ENCODE measurements at places on chromosomes 2 and 18.

DNA sequence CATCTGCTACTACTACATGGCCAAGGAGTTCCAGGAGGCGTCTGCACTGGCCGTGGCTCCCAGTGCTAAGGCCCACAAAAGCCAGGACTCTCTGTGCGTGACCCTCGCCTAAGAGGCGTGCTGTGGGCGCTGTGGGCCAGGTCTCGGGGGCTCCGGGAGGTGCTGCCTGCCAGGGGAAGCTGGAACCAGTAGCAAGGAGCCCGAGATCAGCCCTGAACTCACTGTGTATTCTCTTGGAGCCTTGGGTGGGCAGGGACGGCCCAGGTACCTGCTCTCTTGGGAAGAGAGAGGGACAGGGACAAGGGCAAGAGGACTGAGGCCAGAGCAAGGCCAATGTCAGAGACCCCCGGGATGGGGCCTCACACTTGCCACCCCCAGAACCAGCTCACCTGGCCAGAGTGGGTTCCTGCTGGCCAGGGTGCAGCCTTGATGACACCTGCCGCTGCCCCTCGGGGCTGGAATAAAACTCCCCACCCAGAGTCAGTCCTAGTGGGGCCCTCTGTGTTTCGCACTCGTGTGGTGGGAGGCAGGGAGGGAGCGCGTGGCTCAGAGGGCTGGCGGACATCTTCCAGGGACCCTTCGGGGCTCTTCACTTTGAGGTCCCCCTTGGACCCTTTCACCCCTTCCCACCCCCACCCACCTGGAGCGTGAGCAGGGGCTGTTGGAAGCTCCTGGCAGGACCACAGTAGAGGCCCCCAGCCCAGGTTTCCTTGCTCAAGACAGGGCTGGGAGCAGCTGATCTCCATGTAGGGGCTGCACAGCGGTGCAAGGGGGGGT lies 5.7 kb downstream of the GPR35 start:
- DNase-seq, result no peak

DNA sequence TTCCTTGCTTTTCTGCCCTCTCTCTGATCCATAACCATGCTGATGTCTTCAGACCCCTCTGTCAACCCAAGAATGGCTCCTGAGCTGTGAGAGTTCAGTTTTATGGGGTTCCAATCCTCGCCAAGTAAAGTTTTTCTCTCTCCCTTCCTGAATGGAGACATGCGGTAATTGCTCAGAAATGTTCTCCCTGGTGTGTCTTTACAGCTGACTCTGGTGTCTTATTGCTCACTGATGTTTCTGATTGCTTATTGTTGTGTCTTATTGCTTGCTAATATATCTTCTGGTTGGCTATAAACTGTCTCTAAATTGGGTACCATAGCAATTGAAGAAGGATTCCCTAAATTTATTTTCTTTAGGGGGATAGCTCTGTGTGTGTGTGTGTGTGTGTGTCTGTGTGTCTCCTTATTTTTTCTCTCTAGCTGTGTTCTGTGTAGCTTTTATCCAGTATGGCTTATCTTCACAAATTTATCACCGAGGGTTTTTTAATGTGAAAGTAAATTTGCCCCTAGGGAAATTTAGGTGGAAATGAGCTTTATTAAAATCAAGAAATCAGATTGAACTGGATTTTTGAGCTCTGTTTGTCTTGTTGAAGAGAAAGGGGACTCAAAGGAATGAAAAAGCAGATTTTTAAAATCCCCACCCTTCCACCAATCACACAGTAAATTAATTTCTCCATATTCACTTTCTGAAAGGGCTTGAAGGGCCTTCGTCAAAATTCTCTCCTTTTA lies 19.5 kb downstream of the MGAT5 start:
- DNase-seq, result no peak

DNA sequence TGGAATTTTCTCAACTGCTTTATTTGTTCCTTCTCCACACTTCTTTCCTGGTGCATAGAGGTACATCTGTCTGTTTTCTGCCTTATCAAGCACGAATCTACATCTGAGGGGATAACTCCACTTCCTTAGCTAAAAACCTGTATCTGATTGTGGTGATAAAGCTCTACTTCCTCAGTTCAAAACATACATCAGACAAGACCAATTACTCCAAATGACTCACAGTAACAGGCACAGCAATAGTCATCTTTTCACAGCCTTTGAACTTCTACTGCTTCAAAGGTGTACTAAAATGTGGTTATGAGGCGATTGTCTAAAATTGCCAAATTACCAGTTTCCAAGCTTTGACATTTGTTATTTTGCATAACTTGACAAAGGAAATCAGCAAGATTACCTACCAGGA lies 803.6 kb upstream of the ZEB2 start:
- DNase-seq, result no peak

DNA sequence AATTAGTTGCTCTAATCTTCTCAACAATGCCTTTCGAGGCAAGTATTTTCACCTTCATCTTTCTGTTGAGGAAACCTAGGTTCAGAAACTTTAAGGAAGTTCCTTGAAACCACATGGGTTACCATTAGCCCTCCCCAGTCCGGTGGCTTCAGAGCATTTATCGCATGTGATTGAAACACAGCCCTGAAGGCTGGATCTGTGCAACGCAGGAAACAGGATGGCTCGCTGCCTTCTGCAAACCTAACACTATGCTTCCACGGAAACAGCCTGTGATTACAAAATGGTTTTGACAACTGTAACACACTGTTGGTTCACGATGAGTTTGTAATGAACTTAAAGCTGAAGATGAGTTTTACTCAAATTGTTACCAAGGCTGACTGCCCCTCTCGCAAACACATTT lies 68.5 kb downstream of the EPB41L3 start:
- no peak for DNase-seq

GRCh38 chr2:102455061-102455670 lies 17.9 kb upstream of the SLC9A4 start:
- DNase-seq, result no peak

- DNase-seq, result no peak
These were observed 33.3 kb upstream of the SESTD1 start for GRCh38 chr2:179297927-179298326.

DNA sequence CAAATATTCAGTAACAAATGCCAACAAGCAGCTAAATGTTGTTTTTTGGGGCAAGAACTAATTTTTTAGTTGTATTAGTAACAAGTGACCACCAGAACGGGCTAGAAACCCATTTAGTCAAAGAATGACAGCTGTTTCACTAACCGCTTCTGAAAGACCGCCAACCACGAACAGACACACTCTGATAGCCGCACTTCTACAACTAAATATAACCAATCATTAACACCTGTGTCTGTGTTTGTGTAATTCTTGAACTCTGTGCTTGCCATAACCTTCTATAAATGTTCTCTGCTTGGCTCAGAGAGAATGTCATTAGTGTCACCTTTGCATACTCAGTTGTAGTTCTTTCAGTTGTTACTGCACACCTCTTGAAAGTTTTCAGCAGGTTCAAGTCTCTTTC lies 526.3 kb upstream of the LRRTM1 start:
- no peak for DNase-seq

All from stimulated activated CD4-positive, alpha-beta T cell treated with anti-CD3 and anti-CD28 coated beads, TNF-alpha, amount 100 ng/mL, for 24 hours (primary cell).